ENCODE measurements at places on chromosomes 13 and 19.

DNA sequence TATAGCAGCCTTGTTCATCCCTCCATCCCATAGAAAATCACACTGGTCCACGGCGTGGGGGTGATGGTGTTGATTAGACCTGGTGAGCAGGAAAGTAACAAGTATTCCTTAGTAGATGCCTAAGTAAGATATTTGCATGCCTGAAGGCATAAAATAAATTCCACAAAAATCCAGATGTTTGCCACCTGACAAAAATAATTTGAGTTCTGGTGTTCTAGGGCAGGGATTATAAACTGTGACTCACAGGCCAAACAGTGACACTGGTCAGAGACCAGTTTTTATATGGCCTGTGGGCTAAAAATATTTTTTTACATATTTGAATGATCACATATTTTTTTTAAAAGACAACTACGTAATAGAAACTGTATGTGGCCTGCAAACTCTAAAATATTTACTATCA, 310.7 kb downstream of the RFC3 start:
- DNase-seq = no peak

DNA sequence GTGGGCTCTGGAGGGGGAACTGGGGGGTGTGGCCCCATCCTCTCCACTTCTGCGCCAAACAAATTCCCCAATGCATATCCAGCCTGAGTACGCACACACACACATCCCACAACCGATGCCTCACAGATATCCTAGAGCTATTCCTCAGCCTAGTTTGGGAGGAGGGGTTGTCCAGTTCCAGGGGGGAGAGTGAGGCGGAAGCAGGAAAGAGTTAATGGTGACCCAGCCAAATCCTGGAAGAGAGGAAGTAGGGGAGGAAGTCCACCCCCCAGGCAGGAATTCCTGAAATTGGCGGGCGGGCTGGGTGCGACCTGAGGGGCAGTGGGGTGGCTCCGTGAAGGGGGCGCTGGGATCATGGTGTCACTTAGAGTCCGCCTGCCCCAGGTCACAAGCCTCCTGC, 897 bp downstream of the GPR4 start:
- no peak for DNase-seq

GRCh38 chr13:28716511-28716910, 2.3 kb downstream of the SLC46A3 start:
- no peak for DNase-seq

GRCh38 chr13:74987124-74987690, 494.8 kb downstream of the TBC1D4 start:
- no peak for DNase-seq

- no peak for DNase-seq
Measured at GRCh38 chr19:41398050-41398418, 416 bp downstream of the BCKDHA start.

Measured in NCI-H187 treated with DMSO at 0.1 percent for 48 hours (cell line).